Psoas muscle (tissue), 8 donors: ENCODE measurements at places on chromosomes 13 and 19. TPM values are rescaled to one million over a fixed set of nuclear protein-coding genes. Genes with fewer than 3 reads are reported as not detected.
A peak's percentile ranks its signal among the peaks of the same experiment; 100 is the strongest.

Gene LIM2
- not detected for total RNA-seq

Gene PCDH17
- total RNA-seq: 0.53 TPM

Gene CCDC70
- not detected for total RNA-seq

Gene FLT3
- total RNA-seq: 0.19 TPM

Gene FFAR3
- 0.22 TPM for total RNA-seq

Gene DCLK1
- 4.4 TPM for total RNA-seq

Gene PHF11
- 10.7 TPM for total RNA-seq

Gene IGFL1
- total RNA-seq: not detected

Gene SPACA4
- not detected for total RNA-seq

Gene KIRREL2
- not detected for total RNA-seq

- DNase-seq: peak; percentile 28
Measured at GRCh38 chr19:49976496-49976895, 15.5 kb upstream of the SIGLEC11 start.

- DNase-seq: no peak
Measured at GRCh38 chr13:47281991-47282390, 385.1 kb upstream of the HTR2A start.

- no peak for DNase-seq
Measured at GRCh38 chr19:5048727-5049553, 80.0 kb downstream of the KDM4B start.

- no peak for DNase-seq
Measured at GRCh38 chr19:46385636-46386035, 27.7 kb downstream of the CCDC8 start.

- no peak for DNase-seq
Measured at GRCh38 chr19:55070466-55071128, 5.1 kb upstream of the EPS8L1 start.

DNA sequence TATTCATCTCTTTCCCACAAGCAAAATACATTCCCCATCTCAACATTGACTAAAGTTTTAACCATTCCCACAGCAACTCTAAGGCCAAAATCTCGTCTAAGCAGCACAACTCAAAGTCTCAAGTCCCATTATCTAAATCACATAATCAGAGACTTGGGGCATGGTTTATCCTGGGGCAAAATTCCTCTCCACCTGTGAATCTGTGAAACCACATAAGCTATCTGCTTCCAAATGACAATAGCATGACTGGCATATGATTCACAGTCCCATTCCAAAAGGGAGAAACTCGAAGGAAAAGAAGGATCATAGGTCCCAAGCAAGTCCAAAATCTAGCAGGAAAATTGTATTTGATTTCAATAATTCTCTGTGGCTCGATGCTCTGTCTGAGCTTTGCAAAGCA, 73.0 kb downstream of the ANKRD10 start:
- DNase-seq: no peak

DNA sequence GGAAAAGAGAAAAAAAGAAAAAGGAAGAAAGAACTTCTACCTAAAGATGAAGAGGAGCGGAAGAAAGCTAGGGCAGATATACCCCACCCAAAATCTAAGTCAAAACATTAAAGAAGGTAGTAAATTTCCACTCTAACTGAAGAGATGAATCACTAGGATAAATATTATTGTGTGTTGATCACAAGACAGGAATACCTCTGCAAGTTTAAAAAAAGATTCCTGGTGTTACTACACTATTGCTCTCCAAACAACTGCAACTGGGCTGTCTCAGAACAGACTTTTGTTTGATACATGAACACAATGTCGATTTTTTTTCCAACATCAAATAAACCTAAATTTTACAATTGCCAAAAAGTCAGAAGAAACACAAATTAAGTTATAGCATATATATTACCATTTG, 6.8 kb downstream of the HSPH1 start:
- DNase-seq: no peak

DNA sequence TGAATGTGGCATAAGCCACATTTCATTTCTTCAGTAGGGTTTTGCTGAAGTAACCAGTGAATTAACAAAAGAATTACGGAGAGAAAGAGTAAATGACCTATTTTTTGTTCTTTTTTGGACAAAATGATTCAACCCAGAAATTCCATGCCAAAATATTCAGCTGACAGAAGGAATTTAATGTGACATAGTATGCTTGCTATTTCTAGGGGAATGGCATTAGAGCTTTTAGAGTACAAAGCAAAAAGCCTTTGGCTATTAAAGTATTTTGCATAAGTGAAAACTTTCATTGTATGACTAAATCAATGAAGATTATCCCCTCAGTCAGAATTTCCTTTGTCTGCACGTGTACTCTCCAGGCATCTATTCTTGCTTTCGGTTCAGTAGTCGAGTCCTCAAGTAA, 465.3 kb downstream of the COG6 start:
- no peak for DNase-seq

GRCh38 chr19:35136977-35137702, 1.5 kb upstream of the FXYD1 start:
- peak; percentile 31 for DNase-seq

- DNase-seq: no peak
Measured at GRCh38 chr19:40625406-40626120, 24.4 kb downstream of the LTBP4 start.

GRCh38 chr13:44337581-44337980, 36.0 kb upstream of the SERP2 start:
- DNase-seq: no peak

DNA sequence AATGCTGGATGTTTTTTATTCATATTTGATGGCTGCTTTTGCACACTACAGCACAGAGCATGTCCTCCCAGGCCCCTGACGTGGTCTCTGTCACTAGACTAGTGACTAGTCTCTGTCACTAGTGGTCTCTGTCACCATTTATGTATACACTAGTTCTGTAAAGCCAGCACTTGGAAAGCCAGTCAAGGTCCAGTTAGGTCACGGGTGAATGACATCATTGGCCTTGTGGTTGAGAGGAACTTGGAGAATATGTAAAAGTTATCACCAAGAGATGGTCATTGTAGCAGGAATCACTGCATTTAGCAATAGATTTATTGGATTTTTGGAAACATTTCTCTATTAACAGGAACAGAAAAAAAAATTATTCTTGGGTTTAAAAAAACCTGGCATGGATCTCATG, 72.9 kb downstream of the SHISA2 start:
- no peak for DNase-seq

DNA sequence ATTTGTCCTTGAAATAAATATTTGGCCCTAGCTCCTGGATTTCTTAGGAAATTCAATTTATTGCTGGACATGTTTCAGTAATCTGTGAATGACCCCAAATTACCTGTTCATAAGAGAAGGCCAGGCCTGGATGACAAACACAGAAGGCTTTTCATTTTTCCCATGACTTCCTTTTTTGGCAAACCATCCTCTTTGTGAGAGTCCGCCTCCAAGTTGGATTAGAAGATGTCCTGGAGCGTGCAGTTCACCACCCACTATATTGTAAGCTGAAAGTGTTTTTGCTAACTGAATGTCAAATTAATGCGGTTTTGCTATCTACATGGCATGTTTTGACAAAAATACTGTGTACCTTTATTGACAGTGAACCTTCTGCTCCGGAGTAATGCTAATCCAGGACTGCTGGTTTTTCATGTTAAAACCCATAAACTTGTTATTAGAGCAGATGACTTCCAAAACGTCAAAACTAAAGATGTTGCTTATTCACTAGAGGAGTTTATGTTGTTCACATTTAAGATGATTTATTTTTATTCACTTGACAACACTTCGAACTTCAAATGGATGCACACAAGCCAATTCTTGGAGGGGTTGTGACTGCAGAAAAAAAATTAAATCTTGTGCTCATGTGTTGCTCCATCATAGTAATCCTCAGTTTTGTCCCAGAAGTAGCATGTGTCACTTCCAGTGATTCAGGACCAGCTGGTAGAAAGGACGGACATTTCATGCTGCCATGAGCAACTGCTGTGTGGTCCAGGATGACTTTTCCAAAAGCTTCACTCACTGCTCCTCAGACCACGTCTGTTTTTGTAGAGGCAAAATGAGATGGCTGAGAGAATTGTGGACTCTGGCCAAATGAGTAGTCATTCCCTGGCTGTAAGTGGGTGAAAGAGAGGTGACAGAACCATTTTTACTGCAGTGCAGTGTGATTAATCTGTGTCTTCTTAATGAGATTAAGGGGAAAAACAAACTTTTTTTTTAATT, 71.0 kb downstream of the ITGBL1 start:
- no peak for DNase-seq

GRCh38 chr19:2296141-2296540, 11.8 kb downstream of the LINGO3 start:
- DNase-seq: no peak

DNA sequence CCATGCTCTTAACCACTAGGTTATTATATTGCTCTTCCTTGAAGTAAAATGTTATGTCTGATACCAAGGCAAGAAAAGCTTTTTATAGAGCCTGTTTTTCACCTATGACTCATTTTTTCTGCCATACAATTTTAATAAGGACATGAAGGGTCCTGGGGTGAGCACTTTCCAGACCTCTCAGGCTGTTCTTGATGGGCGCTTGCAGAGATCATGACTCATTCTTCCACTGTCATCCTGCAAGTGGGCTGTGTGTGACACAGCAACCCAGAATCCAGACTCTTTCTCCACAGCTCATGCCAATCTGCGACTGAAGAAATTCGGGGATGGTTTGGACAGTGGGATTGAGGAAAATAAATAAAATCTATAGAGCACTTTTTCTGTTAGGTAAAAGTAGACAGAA, 506.7 kb upstream of the NBEA start:
- no peak for DNase-seq

DNA sequence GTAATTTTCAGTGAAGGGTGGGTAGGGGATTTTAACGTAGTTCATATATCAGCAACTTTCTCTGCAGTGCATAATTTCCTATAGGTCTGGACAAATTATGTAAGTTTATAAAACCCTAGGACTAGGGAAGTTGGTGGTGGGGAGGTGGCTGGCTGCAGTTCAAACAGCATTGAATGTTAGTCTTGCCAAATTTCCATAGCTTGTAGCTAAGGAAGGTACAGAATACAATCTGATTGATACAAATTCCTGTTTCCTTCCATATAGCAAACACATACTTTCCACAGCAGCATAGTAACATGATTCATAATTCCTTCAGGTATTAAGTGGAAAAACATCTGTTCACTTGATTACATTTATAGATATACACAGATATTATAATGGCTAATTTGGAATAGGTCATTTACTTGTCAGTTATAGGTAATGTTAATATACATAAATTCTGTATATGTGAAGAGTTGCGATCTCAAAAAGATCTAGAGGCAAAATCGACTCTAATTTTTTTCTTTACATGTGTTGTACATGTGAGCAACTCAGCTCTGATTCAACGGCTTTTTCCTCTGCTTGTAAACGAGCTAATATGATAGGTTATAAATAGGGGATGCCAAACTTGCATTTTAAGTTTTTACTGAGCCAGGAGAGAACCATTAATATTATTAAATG, 233.4 kb upstream of the CSNK1A1L start:
- DNase-seq: no peak

DNA sequence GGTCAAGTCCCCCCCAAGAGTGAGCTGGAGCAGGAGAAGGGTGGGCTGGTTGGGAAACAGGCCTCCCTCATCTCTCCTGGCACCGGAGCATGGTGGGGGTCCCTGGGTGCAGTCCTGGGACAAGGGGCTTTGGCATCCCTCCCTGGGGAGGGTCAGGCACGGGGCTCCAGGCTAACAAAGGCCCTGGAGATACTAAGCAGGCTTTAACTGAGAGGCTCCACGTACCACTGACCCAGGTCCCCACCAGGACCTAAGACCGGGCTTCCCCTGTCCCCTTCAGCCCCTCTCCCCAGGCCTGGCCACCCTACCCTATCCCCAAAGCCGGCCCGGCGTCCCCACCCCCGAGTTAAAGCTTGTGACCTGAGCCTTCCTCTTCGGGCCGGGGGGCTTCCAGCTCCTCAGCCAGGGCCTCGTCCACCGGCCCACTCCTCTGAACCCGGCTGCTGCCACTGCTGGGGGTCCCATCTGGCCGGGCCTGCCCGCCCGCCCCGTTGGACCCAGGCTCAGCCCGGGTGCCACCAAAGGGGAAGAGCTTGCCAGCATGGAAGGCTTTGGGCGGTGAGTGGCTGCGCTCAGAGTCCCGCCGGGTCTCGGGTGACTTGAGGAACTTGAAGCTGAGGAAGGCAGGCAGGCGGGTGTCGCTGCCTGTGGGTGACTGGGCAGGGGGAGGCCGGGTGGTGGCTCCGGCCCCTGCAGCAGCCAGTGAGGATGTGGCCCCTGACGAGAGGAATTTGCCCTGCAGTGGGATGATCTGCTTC, 10.1 kb downstream of the ANO8 start:
- DNase-seq: no peak

GRCh38 chr13:97436845-97437244, 2.9 kb downstream of the RAP2A start:
- DNase-seq: no peak

GRCh38 chr19:313988-314815, 23.0 kb upstream of the PLPP2 start:
- no peak for DNase-seq

- DNase-seq: no peak
Measured at GRCh38 chr13:83221256-83221655, 661.0 kb downstream of the SLITRK1 start.

GRCh38 chr13:30712536-30713532, 22.5 kb upstream of the ALOX5AP start:
- DNase-seq: peak; percentile 23

DNA sequence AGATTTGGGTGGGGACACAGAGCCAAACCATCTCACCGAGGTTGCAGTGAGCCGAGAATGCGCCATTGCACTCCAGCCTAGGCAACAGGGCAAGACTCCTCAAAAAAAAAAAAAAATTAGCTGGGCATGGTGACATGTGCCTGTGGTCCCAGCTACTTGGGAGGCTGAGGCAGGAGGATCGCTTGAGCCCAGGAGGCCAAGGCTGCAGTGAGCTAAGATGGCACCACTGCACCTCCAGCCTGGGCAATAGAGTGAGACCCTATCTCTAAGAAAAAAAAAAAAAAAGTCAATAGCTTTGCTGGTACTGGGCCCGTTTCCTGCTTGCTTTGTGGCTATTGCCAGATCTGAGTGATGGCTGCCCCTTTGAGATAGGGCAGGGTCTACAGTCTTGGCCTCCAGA, 13.1 kb downstream of the ACP7 start:
- DNase-seq: no peak

- DNase-seq: peak; percentile 79
Measured at GRCh38 chr19:56066152-56067023, 54.7 kb downstream of the ZNF787 start.

- no peak for DNase-seq
Measured at GRCh38 chr19:40224342-40225150, 1.9 kb downstream of the CCNP start.

DNA sequence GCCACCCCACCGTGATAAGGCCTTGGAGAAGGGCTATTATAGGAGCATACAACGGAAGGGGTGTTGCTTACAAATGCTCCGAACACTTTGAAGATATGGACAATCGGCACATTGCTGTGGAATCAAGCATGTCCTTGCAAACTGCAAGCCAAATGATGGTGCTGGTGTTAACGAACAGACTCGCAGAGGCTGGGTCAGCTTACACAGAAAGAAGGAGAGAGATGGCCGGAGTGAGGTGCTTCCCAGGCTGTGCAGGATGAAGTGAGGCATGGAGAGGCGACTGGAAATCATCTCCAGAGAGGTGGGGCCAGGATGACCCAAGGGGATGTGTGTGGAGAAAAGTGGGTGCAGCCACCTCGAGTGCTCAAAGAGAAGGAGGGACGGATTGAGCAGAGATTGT, 42.2 kb downstream of the HSPH1 start:
- DNase-seq: no peak

GRCh38 chr13:73107481-73107880, 48.7 kb downstream of the KLF5 start:
- no peak for DNase-seq
